ENCODE measurements at places on chromosomes 7 and 10.

GRCh38 chr10:33390046-33390445, 55.6 kb upstream of the NRP1 start:
- no peak for DNase-seq

- DNase-seq = no peak
Measured at GRCh38 chr10:49844775-49845595, 82.9 kb upstream of the OGDHL start.

DNA sequence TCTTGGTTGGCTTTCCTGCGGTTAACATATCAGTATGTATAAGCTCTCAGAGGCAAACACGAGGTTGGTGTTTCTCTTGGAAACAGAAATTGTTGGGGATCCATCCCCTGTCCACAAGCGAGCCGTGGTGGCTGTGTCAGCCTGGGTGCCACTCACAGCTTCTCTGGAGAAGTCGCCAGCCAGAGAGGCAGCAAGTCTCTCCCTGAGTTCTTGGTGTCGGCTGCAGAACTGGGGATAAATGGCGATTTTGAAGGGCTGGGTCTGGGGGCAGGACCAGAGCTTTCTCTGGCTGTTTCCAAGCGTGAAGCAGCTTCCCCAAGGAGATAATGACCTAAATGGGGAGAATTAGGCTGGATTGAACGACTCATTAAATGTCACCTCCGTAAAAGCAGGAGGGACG, 335.3 kb downstream of the GLRX3 start:
- DNase-seq = no peak

- DNase-seq = no peak
Measured at GRCh38 chr7:37439653-37440026, 9.0 kb downstream of the ELMO1 start.

- peak; percentile 64 for DNase-seq
Measured at GRCh38 chr7:148262721-148263229, 327.8 kb upstream of the C7orf33 start.

DNA sequence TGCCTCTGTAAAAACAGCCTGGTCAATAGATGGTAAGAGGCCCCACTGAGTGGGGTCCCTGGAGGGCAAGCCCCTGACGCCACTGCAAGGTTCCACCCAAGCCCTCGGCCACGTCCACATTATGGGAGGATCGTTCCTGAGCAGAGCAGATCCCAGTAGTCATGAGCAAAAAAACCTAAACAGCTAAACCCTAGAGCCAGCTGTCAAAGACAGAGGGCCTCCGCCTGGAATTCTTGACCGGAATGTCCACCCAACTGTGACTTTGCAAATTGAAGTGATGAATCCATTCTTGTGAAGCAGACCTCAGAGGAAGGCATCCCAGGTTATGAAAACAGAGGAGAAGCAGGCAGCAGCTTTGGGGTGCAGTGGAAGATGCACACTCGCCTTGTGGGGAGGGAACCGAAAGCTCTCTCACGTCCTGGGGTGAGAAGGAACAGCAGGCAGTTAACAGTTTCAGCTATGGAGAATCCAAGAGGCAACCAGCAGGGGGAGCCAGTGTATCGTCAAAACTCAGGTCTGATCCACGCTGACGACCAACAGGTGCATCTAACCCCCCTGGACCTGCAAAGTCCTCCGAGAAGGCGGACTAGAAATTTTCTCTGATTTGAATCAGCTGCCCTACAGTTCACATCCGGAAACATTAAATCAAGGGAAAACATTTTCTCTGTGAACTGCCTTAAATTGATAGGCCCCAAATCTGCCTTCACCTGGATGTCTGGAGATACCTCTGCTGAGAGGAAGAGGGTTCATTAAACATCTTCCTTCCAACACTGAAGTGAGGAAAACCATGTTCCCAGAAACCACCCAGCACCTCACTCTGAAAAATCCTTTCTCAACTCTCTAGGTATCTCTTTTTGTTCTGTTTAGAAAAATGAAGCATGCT, 139.1 kb upstream of the PFKP start:
- DNase-seq = peak; percentile 46

- no peak for DNase-seq
Measured at GRCh38 chr7:44108768-44109750, 4.9 kb downstream of the AEBP1 start.

DNA sequence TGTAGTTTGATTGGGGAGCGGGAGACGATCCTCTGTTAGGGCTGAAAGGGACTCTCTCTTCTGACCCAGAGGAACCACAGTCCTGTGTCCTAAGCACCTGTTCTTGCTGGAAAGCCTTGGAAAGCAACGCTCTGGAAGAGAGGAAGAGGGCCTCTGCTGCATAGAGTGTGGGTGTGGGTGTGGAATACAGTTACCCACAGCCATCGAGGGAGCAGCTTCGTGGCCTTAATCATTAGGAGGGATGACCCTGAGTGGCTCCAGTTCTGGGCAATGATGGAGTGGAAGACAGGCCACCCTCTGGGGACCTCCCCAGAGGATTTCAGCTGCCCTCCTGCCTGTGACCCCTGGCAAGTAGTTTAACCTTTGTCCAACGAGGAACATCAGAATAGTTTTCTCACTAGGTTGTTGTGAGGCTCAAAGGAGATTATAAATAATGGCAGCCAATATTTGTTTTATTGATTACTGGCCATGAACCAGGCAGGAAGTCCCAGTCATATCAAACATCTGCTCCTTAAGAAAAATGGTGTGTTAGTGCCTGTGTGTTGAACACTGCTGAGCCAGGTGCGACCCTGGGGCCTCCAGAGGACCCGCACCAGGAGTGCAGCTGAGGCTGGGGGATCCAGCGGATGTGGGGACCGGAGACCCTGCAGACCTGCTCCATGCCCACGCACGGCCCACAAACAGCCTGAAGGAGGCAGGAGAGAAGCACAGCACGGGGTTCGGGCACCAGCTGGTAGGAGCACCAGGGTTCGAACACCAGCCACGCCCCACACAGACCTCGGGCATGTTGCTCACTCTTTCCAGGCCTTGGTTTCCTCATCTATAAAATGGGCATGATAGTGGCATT, 35.6 kb downstream of the FAM241B start:
- no peak for DNase-seq

DNA sequence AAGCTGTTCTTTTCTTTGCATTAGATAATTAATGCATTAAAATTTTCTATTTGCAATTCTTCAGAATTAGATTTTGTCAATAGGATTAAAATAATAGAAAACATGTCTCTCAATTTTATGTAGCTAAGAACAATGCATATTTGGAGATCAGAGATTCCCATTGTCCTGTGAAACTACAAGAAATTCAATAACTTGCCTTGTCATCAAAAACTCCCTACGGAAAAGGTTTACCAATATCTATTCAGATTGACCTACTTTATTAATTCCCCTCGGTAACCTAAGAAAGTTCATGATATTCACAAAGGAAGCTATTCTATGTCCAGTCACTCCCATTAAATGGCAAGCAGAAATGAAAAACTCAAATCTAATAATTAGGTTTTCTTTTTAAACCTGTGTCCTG, 172.6 kb downstream of the SEMA3A start:
- DNase-seq = no peak

Data from activated CD8-positive, alpha-beta memory T cell treated with anti-CD3 and anti-CD28 coated beads, Interleukin-2, amount 50 U/mL, for 4 hours (primary cell).